Suppressor macrophage (primary cell): ENCODE measurements at places on chromosomes 7 and 10.

- peak; percentile 68 for DNase-seq
Observed at GRCh38 chr10:72851509-72851908, 42.0 kb upstream of the OIT3 start.

DNA sequence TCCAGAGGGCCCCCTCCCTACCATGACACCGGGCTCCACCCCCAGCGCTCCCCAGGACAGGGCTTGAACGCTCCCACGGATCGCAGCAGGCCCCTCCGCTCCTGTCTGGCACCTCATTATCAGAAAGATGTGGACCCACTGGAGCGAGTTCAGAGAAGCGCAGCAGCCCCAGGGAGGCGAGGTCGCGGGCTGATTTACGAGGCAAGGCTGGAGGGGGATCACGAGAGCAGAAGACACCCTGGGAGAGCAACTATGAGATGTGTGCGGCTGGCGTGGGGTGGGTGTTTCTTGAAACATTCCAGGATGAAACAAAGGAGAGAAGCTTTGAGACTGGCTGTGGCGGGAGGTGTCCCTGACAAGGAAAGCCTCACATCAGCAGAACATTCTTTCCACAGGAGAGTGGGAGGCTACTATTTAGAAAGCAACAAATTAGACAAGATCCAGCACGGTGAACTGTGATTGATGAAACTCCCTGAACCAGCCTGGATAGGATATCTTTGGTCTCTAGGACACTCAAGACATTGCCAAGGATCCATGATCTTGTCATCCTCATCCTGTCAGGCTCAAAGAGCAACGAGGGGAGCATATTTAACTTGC is 66.0 kb downstream of the JCAD start:
- DNase-seq = no peak

- no peak for DNase-seq
Observed at GRCh38 chr7:135831455-135832195, 83.0 kb upstream of the FAM180A start.

GRCh38 chr10:14243221-14243620 is 87.5 kb downstream of the FRMD4A start:
- DNase-seq = no peak

- no peak for DNase-seq
Observed at GRCh38 chr7:149865437-149865836, 8.3 kb upstream of the ATP6V0E2 start.

DNA sequence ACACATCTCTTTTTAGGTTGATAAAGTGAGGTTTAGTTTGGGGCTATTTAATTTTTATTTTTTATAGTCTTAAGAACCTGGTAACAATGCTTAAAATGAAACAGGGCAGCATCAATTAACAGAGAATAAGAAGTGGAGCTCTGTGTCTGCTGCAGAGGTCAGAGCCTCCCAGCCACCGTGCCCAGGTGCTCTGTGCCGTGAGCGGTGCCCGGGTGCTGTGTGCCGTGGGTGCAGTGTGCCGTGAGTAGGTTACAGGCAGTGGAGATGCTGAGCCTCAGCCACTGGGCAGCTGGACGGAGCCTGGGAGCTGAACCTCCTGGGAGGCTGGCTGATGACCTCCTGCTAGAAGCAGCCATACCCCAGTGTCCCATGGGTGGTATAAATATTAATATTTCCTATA is 250.0 kb downstream of the KLF6 start:
- no peak for DNase-seq

- peak; percentile 22 for DNase-seq
Observed at GRCh38 chr10:77898323-77899079, 28.1 kb downstream of the DLG5 start.

GRCh38 chr10:30736685-30737232 is 107.2 kb upstream of the LYZL2 start:
- DNase-seq = peak; percentile 32

- DNase-seq = no peak
Observed at GRCh38 chr7:85423209-85423895, 236.5 kb upstream of the SEMA3D start.

DNA sequence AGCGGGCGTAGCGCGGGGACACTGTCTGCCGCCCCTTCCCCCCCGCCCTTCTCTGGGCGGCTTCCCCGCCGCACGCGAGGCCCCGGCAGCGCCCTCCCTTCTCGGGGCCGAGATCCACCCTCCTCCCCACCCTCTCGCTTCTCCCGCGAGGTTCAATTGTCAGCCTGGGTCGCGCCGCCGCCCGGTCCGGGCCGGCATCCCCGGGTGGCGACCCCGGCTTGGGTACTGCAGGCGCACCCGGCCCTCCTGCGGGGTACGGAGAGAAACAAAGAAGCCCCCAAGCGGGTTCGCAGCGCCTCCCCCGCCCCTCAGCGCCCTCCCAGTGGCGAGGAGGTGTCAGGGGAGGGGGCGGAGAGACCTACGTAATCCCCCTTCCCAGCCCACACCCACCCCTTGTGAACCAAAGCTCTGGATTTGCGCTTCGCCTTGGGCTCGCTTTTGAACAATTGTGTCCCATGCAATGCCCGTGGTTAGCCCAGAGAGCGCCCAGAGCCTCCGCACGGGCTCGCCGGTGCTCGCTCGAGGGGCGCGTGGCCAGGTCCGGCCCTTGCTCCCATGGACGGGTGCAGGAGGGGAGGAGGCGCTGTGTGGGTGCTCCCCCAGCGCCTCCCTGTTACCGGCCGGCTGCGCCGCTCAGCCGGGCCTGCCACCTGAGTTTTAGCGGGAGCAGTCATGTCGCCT is 634 bp downstream of the HECW1 start:
- no peak for DNase-seq

GRCh38 chr7:51459809-51460208 is 143.2 kb upstream of the COBL start:
- DNase-seq = no peak

DNA sequence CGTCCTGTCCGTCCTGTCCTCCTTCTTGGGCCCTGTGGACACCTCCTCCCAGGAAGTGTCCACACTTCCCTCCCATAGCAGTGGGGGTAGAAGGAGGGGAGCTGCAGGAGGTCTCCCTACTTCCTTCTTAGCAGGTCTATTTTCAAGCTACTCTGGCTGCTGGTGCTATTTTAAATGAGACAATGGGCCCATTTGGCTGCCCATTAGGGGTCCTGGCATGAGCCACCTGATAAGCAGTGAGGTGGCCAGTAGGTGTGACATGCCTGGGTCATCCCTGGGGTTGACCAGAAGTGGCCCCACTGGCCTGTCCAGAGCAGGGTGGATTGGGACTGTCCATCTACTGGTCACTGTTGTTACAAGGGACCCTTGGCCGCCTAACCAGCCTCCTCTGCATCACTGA is 75.2 kb downstream of the COL13A1 start:
- DNase-seq = no peak

DNA sequence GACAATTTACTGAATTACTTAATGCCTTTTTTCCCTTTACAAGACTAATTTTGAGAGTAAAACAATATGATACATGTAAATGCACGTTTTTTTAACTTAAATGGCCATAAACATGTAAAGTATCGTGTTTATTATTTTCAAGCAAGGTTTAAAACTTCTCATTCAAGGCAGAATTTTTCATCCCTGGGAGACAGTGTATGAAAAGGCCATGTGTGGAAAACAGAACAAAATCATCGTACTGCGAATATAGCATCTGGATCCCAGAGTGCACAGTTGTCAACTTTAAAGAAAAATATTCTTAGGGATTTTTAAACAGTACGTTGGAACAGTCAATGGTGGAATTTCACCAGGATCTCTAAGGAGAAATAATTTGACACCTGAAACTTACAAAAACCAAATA is 1.1 kb upstream of the RAB11FIP2 start:
- no peak for DNase-seq

DNA sequence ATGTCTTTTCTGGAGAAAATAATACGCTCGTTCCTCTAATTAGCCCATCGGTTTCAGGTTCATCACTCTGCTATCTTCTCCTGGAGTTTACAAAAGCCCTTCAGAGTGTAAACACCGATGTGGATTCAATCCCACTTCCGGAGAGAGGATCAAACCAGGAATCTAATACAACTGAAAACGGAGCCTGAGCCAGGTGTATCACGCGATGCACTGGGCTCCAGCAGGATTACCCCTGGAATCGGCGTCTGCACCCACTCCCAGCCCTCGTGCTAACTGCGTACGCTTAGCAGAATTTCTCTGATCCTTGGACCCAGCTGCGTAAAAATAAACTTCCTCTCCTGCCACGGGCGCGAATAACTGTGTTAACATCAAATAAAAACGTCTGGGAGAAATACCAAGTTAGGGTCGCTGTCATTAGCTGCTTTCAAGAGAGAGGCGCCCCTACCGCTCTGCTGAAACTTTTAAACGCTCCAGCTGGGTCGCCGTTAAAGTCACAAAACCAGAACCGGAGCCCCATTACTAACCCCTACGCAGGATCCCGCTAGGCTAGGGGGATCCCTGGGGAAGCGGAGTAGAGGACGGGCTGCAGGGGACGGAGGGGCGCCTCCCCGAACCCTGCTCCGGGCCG is 502 bp downstream of the ZNF3 start:
- peak; percentile 22 for DNase-seq

GRCh38 chr10:7922707-7923106 is 104.4 kb downstream of the TAF3 start:
- DNase-seq = no peak

DNA sequence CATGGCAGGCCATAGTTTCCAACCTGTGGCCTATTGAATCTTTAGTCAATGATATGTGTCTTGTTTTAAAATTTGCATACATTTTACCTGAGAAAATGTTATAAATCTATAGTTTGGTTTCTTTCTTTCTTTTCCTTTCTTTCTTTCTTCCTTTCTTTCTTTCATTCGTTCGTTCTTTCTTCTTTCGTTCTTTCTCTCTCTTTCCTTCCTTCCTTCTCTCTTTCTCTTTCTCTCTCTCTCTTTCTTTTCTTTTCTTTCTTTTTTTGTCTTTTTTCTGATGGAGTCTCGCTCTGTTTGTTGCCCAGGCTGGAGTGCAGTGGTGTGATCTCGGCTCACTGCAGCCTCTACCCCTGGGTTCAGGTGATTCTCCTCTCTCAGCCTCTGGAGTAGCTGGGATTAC is 133.3 kb downstream of the IDE start:
- DNase-seq = no peak

- DNase-seq = no peak
Observed at GRCh38 chr7:55185941-55186609, 167.3 kb downstream of the EGFR start.

GRCh38 chr7:129529643-129530042 is 27.3 kb downstream of the SMKR1 start:
- no peak for DNase-seq

- DNase-seq = no peak
Observed at GRCh38 chr10:71643904-71644303, 75.7 kb downstream of the C10orf105 start.

GRCh38 chr7:12706900-12707536 is 19.6 kb downstream of the ARL4A start:
- no peak for DNase-seq

DNA sequence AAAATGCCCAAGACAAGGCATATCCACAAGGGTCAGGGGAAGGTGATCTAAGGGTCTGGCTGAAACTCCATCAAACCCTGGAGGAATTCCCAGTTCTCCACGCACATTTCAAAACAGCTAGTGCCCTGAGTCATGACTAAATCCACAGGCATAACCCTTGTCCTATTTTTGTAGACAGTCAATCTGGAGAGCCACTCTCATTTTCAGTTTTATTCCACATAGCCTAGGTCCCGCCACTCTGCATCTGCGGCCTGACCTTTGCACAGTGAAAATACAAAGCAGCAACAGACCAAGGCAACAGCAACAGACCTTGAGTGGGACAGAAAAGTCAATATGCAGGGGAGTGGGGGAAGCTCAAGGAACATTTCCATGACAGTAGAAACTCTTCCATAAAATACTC is 201.4 kb upstream of the NPVF start:
- no peak for DNase-seq

DNA sequence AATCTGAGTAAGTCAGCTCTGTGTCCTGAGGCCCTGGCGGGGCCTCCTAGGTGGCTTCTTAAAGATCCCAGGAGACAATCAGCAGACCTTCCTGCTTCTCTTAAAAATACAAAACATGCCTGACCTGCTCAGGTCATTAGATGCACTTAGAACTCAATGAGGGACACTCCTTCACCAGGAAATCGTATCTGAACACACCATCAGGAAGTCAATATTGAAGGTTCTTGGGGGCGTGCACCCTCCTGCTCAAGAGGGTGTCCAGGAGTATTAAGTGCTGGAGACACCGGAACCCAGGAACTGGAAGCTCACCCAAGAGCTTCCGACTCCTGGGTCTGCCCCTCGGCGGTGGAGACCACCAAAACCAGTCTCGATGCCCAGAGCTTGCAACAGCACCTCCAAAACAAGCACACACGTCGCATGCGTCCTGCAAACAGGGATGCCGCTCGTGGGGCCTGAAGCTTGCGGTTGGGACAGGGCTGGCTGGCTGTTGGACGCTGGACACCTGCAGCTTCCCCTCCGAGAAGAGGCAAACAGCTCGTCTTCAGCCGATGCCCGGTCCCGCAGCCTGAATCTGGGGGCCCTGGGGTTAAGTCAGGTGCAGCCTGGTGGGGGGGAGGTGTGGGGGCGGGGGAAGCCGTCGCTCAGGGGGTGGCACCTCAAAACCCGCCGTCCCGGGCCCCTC is 803 bp downstream of the RAPGEF5 start:
- no peak for DNase-seq

- DNase-seq = no peak
Observed at GRCh38 chr10:123966896-123967231, 75.3 kb upstream of the CPXM2 start.

DNA sequence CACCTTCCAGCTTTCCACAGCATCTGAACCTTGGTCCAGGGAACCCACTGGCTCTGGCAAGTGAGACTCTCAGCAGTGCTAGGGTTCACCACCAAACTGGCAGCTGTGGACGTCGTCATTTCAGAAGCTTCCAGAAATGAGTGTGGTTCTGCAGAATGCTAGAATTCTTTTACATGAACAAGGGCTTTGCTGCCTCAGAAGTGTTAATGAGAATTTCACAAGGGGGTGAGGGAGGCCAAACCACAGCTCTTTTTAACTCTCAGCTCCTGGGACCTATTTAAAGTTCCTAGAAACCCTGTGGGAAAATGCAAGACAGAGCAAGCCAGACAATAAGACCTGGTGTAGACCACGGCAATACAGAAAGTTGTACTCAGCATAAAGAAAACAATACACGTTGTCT is 129.3 kb upstream of the BET1 start:
- DNase-seq = no peak

DNA sequence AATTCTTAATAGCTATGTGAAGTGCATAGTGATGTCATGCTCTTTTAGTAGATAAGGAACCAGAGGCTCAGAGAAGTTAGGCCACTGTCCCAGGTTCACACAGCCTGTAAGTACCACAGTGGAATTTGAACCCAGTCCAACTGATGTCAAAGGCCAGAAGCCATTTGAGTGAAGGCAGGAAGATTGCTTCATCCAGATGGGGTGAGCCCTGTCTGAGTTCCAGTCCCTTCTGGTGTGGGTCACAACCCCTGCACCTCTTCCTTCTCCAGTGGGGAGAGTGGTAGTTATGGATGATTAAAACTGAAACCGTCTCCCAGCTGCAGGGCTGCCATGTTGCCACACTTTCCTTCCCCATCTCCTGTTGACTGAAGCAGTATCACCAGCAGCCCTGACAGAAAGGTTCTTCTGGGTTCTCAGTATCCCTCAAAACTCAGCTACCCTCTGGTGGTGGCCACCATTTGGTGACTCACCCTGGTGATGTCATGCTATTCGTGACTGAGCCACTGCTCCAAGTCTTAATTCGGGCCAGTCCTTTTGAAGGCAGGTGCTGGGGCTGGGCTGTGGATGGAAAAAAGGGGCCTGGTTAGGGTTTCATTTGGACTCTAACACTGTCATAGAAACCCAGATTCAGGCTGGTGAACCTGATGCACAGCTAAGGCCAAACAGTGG is 1.5 kb upstream of the C10orf95 start:
- peak; percentile 96 for DNase-seq

- peak; percentile 62 for DNase-seq
Observed at GRCh38 chr10:61452655-61453641, at the start of gene TMEM26. Gene TMEM26 (minus strand): TSS chr10:61453381. CDS start chr10:61453081, 300 bp downstream.

GRCh38 chr7:75611557-75612178 is 119.5 kb downstream of the SPDYE5 start:
- DNase-seq = peak; percentile 39
